ENCODE measurements at places on chromosomes 2 and 18.

- no peak for DNase-seq
These were observed 27.1 kb upstream of the SPTBN1 start for GRCh38 chr2:54429054-54429453.

- peak; percentile 16 for DNase-seq
These were observed 13.6 kb upstream of the THADA start for GRCh38 chr2:43609290-43609918.

DNA sequence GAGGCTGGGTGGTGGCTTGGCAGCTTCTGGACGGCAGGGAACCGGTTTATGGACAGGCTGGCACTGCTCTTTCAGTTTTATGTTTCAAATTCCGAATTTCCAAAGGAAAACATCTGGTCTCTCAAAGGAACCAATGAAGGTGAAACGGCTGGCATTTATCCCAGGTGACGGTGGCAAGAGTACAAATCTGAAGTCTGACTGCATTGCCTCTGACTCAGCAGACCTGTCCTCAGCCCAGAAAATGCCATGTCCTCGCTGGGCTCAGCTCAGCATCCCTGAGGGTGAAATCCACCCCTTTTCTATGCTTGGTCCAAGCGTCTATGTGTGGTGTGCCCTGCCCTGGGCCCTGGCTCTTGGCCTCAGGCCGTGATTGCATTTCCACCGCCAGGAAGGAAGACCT, 38.1 kb downstream of the NAPG start:
- no peak for DNase-seq

DNA sequence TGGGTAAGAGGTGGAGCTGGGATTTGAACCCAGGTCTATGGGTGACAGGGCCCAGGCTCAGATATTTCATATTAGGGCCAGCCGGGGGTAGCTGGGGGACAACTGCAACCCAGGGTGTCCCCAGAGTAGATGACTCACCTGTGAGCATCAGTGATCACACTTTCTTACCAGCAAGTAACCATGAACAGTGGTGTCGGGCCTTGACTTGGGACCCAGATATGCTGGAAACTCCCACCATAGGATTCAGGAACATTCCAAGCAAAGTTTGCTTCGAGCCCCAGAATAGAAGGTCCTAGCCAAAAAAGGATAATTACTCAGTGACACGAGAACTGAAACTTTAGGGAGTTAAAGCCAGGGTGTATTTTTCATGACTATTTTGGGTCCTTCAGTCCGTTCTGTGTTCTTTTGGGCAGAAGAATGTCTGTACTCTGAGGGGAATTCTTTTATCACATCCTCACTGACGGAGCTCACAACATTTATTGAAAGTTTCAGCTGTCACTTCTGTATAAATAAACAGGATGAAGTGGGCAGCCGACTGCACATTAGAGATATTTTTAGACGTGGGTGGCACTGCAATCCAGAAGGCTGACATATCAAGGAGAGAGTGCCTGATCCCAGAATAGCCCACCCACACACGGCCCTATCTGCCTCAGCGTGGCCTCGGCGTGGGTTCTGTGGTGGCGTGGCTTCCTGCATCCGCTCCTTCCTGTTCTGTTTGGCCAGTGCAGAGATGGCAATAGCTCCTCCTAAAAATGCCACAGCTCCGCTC, 45.6 kb downstream of the RAMP1 start:
- peak; percentile 11 for DNase-seq

GRCh38 chr2:121470917-121471316, 59.8 kb upstream of the RNU4ATAC start:
- DNase-seq: no peak

DNA sequence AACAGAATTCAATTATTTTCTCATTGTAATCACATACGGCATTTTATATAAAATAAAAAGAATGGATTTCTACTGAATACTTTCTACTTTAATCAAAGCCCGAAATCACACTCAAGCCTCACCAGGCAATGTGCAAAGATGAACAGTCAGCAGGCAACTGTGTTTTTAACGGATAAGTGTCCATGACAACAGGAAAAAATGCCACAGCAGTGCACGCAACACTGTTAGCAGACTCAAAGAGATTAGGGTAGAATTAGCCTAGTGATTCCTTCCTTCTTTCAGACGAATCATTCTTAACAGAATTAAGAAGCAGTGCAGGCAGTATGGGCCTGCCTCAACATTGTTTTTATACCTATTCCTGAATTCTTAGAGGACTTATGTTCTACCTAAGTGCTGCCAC, 135.6 kb downstream of the CDH2 start:
- DNase-seq: no peak

DNA sequence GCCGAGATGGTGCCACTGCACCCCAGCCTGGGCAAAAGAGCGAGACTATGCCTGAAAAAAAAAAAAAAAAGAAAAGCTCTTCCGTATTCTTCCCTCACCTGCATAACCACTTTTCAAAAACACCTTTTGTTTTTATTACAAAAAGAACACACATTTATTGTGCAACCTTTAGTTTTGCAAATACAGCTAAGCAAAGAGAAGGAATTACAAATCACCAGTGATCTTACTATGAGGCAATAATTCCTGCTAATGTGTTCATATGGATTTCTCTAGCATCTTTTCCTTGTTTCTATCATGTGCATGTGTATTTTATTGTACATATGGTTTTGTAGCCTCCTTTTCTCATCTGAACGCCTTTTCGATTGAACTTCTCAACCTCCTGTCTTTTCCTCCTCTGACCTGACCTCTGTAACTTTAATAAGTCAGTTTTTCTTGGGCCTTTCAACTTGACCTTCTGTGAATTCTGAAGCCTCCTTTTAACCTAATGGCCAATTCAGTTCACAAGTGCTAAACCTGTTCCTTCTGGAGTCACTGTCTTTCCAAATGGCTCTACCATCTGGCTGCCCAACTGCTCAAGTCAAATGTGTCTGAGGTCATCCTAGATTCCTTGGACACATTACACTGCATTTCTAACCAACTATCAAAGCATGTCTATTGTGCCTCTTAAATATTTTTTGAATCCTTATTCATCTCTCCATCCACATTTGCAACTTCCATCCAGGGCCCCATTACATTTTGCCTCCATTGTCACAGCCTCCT, 59.1 kb upstream of the DAPL1 start:
- no peak for DNase-seq

DNA sequence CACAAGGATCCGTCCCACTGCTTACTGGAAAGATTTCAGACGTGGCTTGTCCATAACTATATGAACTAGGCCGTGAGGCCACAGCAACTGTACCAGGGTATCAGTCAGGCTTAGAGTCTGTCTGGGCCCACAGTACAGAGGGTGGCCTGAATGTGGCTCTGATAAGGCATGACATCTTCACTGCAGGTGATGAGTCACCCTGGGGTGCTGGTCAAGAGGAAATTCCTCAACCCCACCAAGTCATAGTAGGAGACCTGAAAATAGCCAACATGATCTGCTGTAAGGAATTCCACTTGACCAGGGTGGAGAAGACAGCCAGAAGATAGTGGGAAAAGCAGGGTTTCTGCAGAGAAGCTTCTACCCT, 107.7 kb downstream of the INHBB start:
- DNase-seq: no peak

DNA sequence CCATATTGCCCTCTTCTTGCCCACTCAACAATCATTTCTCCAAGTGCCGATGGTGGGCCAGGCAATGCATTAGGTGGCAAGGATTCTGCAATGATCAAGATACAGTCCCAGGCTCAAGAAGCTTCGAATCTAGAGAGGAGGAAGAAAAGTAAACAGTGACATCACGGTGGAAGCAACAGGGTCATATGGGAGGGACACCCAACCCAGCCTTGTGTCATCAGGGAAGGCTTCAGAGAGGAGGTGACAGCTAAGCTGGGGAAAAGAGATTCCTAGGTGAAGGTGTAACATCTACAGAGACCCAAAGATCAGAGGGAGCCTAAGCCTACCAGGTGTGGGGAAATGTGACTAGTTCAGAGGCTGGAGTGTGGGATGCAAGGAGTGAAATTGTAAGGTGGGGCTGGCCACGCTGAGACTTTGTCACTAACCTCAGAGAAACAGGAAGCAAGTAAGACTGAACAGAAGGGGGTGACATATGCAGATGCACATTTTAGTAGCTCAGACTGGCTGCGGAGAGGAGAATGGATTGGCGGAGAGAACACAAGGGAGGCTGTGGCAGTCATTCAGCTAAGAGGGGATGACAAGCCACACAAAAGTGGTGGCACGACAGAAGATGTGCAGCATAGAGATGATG, 104.9 kb downstream of the ANKRD44 start:
- DNase-seq: peak; percentile 73

- DNase-seq: no peak
These were observed 252.7 kb downstream of the NR4A2 start for GRCh38 chr2:156079845-156080244.

- no peak for DNase-seq
These were observed 351.5 kb downstream of the TXNL1 start for GRCh38 chr18:56286775-56287325.

- DNase-seq: no peak
These were observed 442.1 kb upstream of the TCF4 start for GRCh38 chr18:56030060-56030459.

DNA sequence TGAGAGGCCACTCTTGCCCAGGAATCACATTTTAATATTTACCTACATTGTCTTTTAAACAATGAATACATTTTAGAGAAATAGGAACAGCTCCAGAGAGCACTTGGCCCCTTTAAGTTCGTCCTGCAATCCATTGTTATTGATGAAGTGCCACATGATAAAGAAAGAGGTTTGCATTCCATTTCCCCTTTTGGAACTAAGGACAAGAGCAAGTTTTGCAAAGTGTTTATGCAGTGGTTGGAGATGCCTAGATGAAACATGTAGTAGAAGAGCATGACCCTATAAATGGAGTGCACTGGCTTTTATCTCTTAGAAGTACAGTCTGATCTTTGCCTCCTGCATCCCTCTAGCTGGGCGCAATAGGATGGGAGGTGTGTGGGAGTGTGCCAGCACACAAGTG, 118.7 kb upstream of the CNTNAP5 start:
- no peak for DNase-seq

DNA sequence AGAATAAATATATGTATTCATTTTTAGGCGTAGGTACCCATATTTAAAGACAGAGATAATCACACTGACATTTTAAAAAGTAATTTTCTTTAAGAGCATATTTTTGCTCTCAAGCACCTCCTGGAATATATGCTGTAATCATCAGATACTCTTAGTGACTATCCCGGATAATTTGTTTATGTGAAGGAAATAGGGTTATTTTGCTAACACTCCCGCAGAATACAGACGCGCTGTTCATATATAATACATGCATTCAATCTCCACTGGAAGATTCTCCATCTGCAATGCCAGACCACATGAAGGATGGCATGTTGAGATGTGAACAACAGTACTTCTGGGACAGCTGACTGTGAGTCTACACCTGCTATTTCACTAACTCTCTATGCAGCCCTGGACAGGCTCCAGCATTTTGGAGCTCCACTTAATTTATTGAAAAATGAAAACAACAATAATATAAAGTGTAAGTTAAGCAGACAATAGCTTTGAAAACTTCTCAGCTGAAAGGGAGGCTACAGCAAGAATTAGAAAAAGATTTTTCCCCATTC, 430.6 kb downstream of the TMX3 start:
- no peak for DNase-seq

GRCh38 chr18:62437235-62438017, 85.4 kb upstream of the ZCCHC2 start:
- DNase-seq: no peak

GRCh38 chr2:32743480-32744236, 115.8 kb downstream of the TTC27 start:
- DNase-seq: no peak

- no peak for DNase-seq
These were observed 17.9 kb downstream of the LDLRAD4 start for GRCh38 chr18:13236411-13236810.

GRCh38 chr18:50398947-50399346, 24.1 kb downstream of the SKA1 start:
- no peak for DNase-seq

DNA sequence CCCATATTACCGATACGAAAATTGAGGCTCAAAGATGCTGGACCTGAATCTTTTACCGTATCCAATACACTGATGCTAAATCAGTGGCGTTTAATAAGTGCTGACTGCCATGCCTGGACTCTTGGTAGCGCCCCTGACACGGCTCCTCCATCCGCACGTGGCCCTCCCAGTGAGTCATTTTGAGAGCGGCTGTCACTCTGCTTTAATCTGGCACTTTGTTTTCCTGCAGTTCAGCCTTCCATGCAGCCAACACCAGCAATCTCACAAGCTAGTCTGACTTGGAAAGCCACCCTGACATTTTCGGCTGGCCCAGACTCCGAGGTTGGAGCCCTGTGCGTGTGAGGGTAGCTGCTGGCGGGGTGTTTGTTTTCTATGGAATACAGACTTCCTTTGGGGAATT, 155.1 kb upstream of the LMAN1 start:
- no peak for DNase-seq

GRCh38 chr18:31197676-31198075, 35.0 kb upstream of the DSC1 start:
- no peak for DNase-seq

DNA sequence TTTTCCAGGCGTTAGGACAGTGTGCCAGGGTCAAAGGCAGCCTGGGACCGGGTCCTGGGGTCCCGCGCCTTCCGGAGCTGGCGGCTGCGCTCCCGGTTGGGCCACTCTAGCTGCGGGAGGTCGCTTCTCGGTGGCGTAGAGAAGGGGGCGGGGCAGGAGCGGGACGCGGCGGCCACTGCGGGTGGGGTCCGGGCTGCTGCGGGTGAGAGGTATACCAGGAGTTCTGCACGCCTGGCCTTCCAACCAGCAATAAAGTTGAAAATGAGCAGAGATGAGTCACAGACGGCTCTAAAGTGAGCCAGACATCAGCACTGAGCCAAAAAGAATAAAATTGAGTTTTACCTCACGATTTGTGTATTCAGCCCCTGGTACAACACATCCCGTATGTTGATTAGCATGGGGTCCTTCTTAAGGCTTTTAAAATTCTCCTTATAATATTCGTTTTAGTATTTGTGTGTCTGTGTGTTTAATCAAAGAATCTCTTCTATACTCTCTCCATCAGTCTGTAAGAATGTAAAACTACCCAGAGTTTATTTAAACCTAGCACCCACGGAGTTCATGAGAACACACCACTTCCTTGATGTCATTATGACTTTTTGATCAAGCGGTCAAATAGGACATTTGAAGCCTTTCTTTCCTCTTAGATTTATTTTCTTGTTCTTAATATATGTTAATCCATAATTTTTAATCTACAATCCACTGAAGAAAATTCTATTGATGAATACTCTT, at the start of gene C1GALT1C1L:
TSS of gene C1GALT1C1L (minus strand) at position 108 of the 729 bp plus-strand sequence. CDS start at position 1, 107 bp downstream.
- DNase-seq: peak; percentile 2

DNA sequence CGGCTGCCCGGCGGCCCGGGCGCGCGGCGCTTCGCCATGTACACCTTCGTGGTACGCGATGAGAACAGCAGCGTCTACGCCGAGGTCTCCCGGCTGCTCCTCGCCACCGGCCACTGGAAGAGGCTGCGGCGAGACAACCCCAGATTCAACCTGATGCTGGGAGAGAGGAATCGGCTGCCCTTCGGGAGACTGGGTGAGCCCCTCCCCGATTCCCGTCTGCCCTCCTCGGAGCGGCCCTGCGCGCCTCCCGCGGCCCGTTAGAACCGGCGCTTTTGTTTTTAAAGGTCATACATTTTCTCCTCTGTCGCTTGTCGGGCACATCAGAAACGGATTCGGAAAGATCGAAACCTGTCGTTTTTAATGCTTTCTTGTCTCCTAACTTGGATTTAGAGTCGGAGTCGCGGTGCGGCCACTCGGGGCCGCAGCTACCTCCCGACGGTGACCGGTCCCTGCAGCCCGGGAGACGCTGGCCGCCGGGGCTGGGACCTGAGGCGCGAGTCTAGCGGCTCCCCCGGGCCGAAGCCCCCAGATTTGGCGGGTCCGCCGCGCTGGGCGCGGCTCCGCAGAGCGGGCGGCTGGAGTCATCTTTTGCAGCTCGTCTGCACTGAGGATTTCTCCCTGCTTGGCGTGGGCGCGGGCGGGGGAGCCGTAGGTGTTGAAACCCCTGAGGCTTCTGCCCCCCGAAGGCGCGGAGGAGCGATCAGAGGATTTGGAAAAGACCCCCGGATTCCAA, 519 bp downstream of the TTL start:
- no peak for DNase-seq

Measured in CD4-positive, alpha-beta T cell treated with Interferon alpha-2 for 1 hour (primary cell).